ENCODE measurements at places on chromosomes 7 and 10.

GRCh38 chr7:12769444-12769843 is 82.0 kb downstream of the ARL4A start:
- no peak for DNase-seq

DNA sequence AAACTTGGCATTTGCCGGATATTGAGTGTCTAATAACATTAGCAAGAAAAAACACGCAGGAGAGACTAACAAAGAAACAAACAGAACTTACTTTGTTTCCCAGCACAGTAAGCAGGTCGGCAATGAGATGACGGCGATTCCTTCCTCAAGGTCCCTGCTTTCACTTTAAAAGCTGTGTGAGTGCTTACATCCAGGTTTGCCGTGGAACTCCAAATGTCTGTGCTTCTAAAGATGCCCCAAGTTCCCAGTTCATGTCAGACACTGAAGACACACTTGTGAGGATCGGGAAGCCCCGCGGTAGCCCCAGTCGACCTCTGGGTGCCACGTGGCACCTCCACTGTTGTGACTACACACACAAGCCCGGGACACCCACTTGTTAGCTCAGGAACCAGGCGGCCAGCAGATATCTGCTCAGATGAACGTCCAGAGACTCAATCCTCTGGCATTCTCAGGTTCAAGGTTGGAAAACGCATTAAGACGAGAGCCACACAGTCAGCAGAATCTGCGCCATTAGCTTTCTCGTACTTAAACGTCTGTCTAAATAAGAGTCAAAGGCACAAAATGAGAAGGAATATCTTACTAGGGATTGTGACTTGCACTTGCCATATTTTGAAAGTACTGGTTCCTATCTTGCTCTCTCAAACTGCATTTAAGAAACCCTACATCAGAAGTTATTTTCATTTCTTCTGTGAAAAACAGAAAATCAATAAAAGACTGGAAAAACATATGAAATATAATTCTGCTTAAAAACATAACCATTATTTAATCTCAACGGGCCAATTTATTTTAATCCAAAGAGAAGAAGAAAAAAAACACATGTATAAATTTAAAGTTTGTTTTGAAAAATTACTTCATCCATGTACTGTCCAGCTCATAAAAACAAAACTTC is 207.6 kb upstream of the KLF14 start:
- peak; percentile 83 for DNase-seq

GRCh38 chr10:49610458-49611165 is 502 bp downstream of the SLC18A3 start:
- DNase-seq, result peak; percentile 39

- no peak for DNase-seq
These were observed 52.1 kb upstream of the TMEM72 start for GRCh38 chr10:44858988-44859387.

DNA sequence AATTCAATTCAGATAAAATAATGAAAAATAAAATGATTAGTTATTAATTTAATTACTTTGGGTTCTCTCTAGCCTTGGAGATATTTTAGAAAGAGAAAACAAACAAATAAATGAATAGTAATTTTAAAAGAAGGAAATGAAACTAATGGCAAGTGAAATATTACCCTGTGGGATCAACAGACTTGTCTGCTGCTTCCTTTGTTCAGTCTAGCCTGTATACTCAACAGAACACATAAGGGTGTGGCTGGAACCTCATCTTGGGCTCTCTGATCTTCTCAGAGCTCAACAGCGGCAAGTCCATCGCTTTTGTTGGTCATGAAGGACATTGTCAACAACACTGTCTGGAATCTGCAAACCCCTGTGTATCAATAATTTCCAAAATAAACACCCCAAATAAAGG is 904.9 kb downstream of the IPMK start:
- DNase-seq, result no peak

DNA sequence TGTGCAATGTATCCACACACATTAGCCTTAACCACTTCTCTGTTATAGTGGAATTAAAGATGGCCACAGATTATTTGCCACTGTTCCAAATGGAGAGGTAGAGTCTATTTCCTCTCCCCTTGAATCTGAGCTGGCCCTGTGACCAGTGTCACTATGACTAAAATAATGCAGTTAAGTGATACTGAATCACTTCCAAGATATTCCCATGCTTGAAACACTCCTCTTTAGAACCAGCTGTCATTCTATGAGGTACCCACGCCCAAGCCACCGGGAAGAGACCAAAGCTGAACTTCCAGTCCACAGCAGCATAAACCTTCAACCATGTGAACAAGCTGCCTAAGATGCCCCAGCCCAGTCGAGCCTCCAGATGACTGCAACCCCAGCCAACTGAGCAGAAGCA is 2.1 kb upstream of the DHX32 start:
- no peak for DNase-seq

- DNase-seq, result no peak
These were observed 7.0 kb upstream of the GARIN1A start for GRCh38 chr7:128665057-128665456.

GRCh38 chr7:69864274-69864673 is 266.0 kb downstream of the AUTS2 start:
- no peak for DNase-seq

- no peak for DNase-seq
These were observed 151.8 kb upstream of the STK17A start for GRCh38 chr7:43431020-43431595.

GRCh38 chr7:7321681-7322080 is 139.3 kb downstream of the C1GALT1 start:
- no peak for DNase-seq
